Activated CD4-positive, alpha-beta T cell treated with anti-CD3 and anti-CD28 coated beads, Interleukin-2, amount 50 U/mL, for 48 hours (primary cell): ENCODE measurements at places on chromosomes 4 and X.

DNA sequence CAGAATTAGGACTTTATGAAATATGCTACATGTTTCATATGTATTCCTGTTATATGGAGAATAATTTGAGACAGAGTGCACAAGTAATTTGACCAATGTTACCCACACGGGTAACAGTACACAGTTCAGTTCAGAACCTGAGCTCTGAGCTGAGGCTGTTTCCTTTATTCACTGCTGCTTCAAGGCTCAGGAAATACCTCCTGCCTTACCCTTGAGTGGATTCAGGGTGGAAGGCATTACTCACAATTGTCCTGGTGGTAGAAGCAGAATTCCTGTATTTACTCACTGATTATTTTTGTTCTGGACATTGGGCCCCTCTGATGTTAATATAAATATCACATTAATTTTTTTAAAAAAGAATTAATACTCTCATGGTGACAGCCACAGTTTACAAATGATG is 73.5 kb upstream of the CAMK2D start:
- no peak for DNase-seq

DNA sequence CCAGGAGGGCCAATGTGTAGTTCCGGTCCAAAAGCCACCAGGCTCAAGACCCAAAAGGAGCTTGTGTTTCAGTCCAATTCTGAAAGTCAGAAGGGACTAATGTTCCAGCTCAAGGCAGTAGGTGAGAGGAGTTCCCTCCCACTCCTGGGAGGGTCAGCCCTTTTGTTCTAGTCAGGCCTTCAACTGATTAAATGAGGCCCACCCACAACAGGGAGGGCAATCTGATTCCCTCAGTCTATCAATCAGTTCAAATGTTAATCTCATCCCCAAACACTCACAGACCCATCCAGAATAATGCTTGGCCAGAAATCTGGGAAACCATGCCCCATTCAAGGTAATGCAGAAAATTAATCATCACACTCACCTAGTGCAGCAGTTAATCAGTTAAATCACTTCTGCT is 35.8 kb upstream of the RASGEF1B start:
- no peak for DNase-seq

DNA sequence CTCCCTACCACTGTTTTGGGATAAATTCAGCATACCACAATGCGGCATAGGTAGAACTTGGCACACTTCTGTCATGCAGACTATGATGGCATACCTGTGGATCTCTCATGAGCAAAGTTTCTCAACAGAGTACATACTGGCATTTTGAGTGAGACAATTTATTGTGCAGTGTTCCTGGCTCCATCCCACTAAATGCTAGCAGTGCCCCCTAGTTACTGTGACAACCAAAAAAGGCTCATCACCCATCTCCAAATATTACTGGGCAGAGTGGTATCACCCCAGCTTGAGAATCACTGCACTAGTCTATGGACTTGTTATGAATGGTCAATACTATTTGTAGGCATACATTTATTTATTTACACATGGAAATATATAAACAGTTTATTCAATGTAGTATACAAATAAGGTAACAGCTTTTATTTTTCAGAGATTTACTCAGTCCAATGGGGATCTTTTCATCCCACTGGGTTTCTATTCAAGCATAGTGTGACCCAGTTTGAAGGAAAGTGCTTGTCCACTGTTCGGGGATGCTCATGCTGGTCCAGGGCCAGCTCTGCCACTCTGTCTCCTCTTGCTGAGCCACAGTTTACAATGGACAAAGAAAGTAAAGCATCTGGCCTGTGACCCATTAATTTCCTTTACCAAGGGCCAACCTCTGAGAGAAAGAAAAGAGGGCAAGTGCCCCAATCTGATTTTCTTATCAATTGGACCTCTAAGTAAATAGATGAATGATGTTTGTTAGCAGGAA is 81.0 kb upstream of the IL2 start:
- DNase-seq: no peak

GRCh38 chr4:84878090-84878489 is 88.4 kb downstream of the WDFY3 start:
- DNase-seq: no peak

- DNase-seq: no peak
Observed at GRCh38 chr4:20754036-20754435, 53.8 kb downstream of the PACRGL start.

- DNase-seq: no peak
Observed at GRCh38 chr4:92064574-92064973, 239.2 kb upstream of the GRID2 start.
